ENCODE measurements at places on chromosomes 6 and 20. TPM values are rescaled to one million over a fixed set of nuclear protein-coding genes. Genes with fewer than 3 reads are reported as not detected.
A peak's percentile ranks its signal among the peaks of the same experiment; 100 is the strongest.

- no peaks in the 10 kb centered on the region for H3K27me3 ChIP-seq
- no peak overlapping the region for H3K27ac ChIP-seq
- H3K36me3 ChIP-seq, result no peaks in the 10 kb centered on the region
- no peak for DNase-seq
- no peaks in the 10 kb centered on the region for H3K4me1 ChIP-seq
- no peak overlapping the region for H3K4me3 ChIP-seq
These were observed 645.9 kb downstream of the HTR1B start for GRCh38 chr6:76817429-76817828.

GRCh38 chr20:56554869-56555268, 21.8 kb downstream of the FAM209B start:
- peak; percentile 40 for DNase-seq
- no peak overlapping the region for H3K4me3 ChIP-seq
- H3K36me3 ChIP-seq, result no peaks in the 10 kb centered on the region
- H3K27me3 ChIP-seq, result no peaks in the 10 kb centered on the region
- no peaks in the 10 kb centered on the region for H3K4me1 ChIP-seq

- no peaks in the 10 kb centered on the region for H3K4me1 ChIP-seq
- no peaks in the 10 kb centered on the region for H3K27me3 ChIP-seq
- no peaks in the 10 kb centered on the region for H3K36me3 ChIP-seq
- H3K27ac ChIP-seq, result no peak overlapping the region
These were observed 63.7 kb downstream of the PRR18 start for GRCh38 chr6:166244353-166245045.

DNA sequence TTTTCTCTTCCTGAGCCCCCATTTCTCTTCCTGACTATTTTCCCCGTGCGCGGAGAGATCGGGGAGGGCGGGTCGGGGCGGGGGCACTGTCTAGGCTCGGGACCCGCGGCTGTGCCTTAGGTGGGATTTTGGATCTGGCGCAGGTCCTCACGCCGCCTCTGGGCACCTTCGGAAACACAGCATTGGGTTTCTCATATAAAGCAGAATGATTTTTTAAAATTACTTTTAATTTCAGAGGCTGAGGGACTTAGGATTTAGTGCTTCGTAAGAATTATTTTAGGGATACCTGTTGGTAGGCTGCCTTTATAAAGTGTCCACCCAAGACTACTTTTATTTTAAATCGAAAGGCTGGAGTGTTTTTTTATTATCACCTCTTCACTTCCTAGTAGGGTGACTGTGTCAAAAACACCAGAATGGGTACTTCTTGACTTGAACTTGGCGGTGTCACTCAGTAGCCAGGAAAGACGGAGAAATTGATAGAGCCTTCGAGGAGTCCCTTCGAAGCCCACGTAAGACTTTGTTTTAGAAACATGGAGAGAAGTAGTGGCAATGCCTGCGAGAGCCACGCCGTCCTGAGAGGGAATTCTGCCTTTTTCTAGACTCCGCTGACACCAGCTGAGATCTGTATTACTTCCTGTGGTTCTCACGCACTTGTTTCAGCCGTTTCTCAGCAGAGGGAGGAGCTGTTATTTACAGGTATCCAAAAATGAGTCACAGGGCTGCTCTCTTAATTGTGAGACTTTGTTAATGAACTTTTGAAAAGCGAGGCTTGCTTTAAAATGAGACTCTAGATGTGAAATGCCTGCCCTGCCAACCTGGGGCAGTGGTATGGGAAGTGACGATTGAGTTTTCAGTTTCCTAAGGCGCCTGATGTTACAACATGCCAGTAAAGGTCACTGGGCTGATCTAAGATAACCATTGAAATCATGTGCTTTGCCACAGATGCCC, 667 bp downstream of the STX11 start:
- peak overlapping the region; percentile 78 for H3K4me3 ChIP-seq
- peaks cover 18% of the 10 kb centered on the region for H3K27me3 ChIP-seq
- DNase-seq, result peak; percentile 48

DNA sequence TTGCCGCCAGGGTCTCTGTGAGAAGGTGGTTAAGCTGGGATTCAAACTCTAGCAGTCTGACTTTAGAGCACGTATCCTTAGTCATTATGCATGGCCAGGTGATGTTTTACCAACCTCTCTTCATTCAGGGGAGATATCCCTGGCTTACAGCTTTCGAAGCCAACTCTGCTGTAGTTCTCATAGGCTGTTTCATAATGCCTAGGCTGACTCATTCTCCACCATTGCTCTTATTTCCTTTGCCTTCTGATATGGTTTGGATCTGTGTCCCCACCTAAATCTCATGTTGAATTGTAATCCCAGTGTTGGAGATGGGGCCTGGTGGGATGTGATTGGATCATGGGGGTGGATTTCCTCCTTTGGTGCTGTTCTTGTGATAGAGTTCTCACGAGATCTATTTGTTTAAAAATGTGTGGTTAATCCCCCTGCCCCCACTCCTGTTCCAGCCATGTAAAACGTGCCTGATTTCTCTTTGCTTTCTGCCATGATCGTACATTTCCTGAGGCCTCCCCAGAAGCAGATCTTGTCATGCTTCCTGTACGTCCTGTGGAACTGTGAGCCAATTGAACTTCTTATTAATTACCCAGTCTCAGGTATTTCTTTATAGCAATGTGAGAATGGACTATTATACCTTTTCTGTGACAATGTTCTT, 94.6 kb upstream of the MAN1A1 start:
- no peaks in the 10 kb centered on the region for H3K27me3 ChIP-seq
- no peak for DNase-seq
- H3K36me3 ChIP-seq, result 0 out of 2 replicates have a peak, but pooled peaks cover 2% of the 10 kb centered on the region
- H3K4me1 ChIP-seq, result peaks cover 3% of the 10 kb centered on the region
- H3K27ac ChIP-seq, result no peak overlapping the region

DNA sequence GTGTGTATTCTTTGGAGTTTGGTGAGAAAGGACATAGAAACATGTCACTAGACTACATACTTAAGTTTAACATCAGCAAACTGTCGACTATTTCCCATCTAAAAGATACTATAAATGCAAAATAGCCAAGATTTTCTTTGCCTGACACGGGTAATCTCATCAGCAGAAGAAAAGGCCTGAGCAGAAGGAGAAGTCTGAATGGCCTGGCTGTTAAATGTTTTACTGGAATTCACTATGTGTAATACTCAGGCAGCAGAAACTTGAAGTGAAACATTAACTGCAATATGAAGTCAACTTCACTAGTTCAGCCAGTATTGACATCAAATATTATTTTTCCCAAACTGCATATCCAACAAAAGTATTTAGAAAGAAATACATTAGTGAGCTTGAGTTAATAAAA, 6.4 kb upstream of the DSE start:
- no peaks in the 10 kb centered on the region for H3K27me3 ChIP-seq
- DNase-seq, result no peak
- no peaks in the 10 kb centered on the region for H3K36me3 ChIP-seq
- H3K27ac ChIP-seq, result no peak overlapping the region
- H3K4me3 ChIP-seq, result no peak overlapping the region

- no peaks in the 10 kb centered on the region for H3K27me3 ChIP-seq
- H3K36me3 ChIP-seq, result peaks cover 2% of the 10 kb centered on the region
- DNase-seq, result no peak
- H3K4me3 ChIP-seq, result no peak overlapping the region
- no peak overlapping the region for H3K27ac ChIP-seq
These were observed 55.8 kb upstream of the HIVEP2 start for GRCh38 chr6:143000811-143001210.

DNA sequence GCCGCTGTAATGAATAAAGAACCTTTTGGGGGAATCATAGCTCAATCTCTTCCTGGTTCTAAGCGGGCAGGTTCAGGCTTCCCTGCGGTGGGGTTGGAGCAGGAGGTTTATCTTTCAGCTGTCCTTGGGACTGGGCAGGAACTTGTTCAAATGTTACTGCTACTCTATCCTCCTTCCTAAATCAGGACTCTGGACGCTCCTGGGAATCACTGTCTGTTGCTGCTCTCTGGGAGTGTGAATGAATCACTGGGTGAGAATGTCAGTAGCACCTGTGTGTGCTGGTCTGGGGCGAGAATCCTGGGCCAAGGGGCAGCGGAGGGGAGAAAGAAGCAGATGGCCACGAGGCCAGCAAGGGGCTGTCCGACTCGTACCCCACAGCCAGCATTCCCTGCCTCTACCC, 65.4 kb upstream of the ZNFX1 start:
- DNase-seq, result no peak
- H3K4me1 ChIP-seq, result no peaks in the 10 kb centered on the region
- no peaks in the 10 kb centered on the region for H3K27me3 ChIP-seq
- no peak overlapping the region for H3K4me3 ChIP-seq

The CALHM5 gene
- 0.02 TPM for total RNA-seq

DNA sequence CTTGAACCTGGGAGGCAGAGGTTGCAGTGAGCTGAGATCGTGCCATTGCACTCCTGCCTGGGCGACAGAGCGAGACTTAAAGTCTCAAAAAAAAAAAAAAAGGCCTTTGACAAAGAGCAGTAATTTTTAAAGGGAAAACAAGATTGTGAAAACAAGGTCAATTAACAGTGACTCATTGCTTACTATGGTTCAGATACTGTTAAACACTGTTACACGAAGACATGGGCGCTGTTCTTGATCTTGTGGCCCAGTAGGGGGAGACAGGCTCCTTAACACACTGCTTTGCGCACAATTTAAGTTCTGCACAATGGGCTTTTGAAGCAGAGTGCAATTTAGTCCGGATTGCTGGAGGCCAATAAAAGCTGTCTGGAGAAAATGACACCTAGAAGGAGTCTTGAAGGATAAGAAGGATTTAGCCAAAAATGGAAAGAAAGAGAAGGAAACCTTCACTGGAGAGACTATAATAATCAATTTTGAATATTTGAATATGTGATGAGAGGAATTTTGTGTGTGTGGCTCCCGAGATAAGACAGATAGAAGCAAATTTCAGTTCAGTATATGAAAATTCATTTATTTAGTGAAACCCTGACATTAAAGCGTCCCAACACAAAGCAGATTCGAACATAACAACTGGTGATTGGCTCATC, 6.0 kb upstream of the LATS1 start:
- H3K27ac ChIP-seq, result no peak overlapping the region
- no peak for DNase-seq
- H3K4me3 ChIP-seq, result no peak overlapping the region
- no peaks in the 10 kb centered on the region for H3K4me1 ChIP-seq

The PROKR2 gene
- 0.44 TPM for total RNA-seq

The MOCS3 gene
- total RNA-seq, result 9.0 TPM

DNA sequence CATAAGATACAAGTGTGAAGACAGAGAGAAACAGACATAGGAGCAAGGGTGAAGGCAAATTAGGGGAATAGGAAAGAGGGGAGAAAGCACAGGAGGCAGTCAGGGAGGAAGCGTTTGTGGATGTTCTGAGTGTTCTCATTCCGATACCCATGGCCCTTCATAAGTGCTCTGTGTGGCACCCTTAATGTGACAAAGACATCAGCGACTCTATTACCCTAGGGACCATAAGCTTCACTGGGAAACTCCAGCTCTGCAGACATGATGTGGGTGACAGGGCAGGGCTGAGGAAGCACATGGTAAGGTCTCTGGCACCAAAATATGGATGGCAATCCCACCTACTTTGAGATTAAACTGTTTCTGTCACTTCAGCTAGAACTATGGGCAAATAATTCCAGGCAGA, 33.0 kb downstream of the F13A1 start:
- no peak overlapping the region for H3K4me3 ChIP-seq
- no peak overlapping the region for H3K27ac ChIP-seq
- DNase-seq, result no peak
- no peaks in the 10 kb centered on the region for H3K36me3 ChIP-seq
- H3K27me3 ChIP-seq, result no peaks in the 10 kb centered on the region

DNA sequence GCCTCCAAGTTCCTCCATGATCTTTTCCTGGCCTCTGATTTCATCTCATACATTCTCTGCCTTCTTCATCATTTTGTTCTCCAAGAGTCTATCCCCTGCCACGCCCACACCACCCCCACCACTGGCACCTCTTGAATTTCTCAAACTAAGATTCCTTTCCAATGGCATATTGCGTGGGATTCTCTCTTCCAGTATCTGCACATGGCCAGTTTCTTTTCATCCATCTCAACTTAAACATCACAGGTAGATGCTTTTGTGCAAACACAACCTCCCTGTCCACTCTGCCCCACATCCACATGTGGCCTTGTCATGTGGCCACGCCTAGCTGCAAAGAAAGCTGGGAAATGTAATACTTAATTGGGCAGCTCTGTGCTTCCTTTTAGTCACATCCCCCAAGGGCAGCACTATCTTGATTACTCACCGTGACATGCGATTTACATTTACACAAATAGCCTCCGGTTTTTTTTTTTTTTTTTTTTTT, 33.4 kb upstream of the ZMYND8 start:
- DNase-seq, result no peak
- H3K36me3 ChIP-seq, result peaks cover 2% of the 10 kb centered on the region
- no peaks in the 10 kb centered on the region for H3K27me3 ChIP-seq
- H3K4me3 ChIP-seq, result no peak overlapping the region
- H3K4me1 ChIP-seq, result no peaks in the 10 kb centered on the region
- H3K27ac ChIP-seq, result no peak overlapping the region

- H3K36me3 ChIP-seq, result no peaks in the 10 kb centered on the region
- H3K4me1 ChIP-seq, result no peaks in the 10 kb centered on the region
- H3K4me3 ChIP-seq, result no peak overlapping the region
- H3K27me3 ChIP-seq, result peaks cover 18% of the 10 kb centered on the region
- H3K27ac ChIP-seq, result no peak overlapping the region
These were observed 24.0 kb upstream of the PHACTR3 start for GRCh38 chr20:59580146-59580946.

The TRIM31 gene
- total RNA-seq, result not detected

- DNase-seq, result no peak
- H3K36me3 ChIP-seq, result no peaks in the 10 kb centered on the region
- H3K4me3 ChIP-seq, result no peak overlapping the region
- no peaks in the 10 kb centered on the region for H3K4me1 ChIP-seq
These were observed 38.6 kb upstream of the GGTLC1 start for GRCh38 chr20:24027229-24027628.

The B4GALT5 gene
- total RNA-seq, result 77.0 TPM

DNA sequence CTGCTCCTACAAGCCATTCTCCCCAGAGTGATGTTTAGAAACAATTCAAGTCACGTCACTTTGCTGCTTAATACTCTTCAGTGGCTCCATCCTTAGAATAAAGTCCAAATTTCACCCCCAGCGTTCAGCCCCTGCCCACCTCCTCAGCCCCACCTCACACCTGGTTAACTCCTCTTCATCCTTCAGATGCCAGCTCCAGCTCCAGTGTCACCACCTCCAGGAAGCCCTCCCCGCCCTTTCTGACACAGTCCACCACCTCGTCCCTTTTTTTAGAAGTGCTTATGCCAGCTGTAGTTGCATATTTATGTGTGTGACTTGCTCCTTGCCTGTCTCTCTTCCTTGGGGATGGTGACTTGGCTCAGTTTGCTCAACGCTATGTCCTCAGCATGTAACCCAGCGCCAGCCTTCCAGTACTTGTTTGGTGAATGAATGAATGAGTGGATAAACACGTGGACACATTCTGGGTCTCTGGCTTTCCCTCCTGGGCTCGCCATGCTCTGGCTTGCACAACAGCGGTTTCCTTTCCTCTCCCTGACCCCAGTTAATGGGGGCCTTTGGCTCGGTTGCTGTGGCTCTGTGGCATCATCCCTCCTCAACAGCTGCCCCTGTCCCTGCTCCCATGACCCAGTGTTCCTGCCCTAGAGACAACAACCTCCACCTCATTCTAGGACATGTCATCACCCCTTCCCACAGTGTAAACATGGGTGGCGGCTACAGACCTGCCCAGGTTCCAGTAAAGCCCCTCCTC, 3.7 kb upstream of the IP6K3 start:
- H3K36me3 ChIP-seq, result no peaks in the 10 kb centered on the region
- H3K4me3 ChIP-seq, result no peak overlapping the region
- H3K27ac ChIP-seq, result no peak overlapping the region
- H3K4me1 ChIP-seq, result peaks cover 8% of the 10 kb centered on the region

The CDSN gene
- not detected for total RNA-seq

The LIME1 gene
- 12.8 TPM for total RNA-seq

Measured in H9 (cell line).